ENCODE measurements at places on chromosomes 4 and X. TPM values are rescaled to one million over a fixed set of nuclear protein-coding genes. Genes with fewer than 3 reads are reported as not detected.

PLP1 gene
- total RNA-seq: 36.9 TPM

- no peak for DNase-seq
These were observed 48.3 kb upstream of the HPGDS start for GRCh38 chr4:94390804-94391410.

AFM gene
- total RNA-seq: not detected

P2RY8 gene
- not detected for total RNA-seq

DNA sequence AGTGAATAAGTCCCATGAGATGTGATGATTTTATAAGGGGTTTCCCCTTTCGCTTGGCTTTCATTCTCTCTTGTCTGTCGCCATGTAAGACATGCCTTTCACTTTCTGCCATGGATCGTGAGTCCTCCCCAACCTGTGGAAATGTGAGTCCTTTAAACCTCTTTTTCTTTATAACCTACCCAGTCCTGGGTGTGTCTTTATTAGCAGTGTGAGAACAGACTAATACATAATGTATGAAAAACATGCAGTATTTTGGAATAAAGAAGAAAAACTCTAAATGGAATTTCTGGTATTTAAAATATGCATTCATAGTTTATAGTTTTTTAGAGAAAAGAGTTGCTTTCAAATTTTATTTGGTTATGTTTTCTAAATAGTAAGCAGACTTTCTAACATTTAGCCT is 360.7 kb downstream of the PCDH7 start:
- no peak for DNase-seq

DNA sequence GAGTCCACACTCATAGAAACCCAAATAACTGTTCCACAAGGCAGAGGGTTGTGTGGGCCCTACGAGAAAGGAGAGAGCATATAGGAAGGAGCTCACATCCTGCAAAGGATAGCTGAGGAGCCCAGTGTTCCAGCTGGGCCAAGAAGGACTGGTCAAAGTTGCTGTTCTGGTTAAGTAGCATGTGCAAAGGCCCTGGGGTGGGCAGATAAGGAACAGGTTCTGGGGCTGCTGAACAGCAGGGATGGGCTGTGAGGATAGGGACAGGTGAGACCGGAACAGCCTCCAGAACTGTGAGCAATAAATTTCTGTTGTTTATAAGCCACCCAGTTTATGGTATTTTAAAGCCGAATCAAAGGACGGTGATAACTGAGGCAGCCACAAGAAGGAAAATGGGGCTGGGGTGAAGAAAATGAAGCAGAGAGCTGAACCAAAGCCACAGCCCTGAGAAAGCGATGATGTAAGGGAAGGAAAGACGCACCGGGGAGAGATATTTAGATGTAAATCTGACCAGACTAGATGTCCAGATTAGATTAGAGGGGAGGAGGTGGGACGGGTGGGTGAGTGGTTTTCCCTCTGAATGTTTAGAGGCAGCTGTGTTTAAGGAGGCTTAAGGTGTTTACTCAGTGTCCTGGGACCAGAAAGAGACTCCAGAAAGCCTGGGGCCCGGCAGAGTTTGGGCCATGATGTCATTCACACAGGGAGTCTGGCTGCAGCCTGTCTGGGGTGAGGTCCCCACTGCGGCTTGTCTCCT is 180.8 kb upstream of the BCOR start:
- DNase-seq: no peak

DNA sequence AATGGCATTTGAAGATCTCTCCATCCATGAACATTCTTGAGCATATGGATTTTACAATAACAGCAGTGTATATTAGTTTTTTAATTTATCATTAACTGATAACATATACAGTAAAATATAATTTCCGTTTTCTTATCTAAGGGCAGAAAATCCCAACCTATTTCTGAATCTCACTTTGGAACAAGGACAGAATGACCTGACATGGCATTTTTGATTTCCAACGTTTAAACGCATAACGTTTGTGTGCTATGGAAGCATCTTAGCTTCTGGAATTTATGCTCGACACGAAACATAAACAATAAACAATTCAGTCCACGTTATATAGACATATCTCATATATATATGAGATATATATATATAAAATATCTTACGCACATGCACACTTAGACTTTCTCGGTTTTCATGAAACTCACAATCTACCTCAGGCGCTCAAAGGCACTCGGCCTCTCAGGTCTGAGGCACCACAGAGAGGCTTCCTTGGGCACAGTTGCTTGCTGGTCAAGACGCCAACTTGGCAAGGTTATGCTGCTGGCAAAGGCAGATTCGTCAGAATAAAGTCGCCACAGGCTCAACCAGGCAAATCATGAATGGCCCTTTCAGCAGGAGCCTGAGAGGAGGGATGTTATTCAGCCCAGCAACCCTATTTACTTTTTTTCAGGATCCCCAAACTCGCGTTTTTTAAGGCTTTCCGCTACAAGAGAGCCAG is 1.0 kb upstream of the UGT8 start:
- peak; percentile 47 for DNase-seq

DNA sequence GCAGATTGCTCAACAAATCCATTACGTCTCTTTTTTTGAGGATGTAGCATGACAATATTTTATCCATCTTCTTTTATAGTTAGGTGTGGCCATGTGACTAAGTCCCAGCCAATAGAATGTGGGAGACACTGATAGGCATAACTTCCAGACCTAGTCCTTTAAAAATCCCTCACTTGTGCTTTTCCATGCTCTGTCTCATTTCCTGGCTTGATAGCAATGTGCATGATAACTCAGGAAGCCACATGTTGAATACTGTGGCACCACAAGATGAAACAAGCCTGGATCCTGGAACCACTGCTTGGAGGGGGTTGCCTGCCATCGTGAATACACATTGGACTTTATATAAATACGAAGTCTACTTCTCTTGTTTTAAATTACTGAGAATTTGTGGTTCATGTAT is 184.0 kb upstream of the NEIL3 start:
- no peak for DNase-seq

GRCh38 chr4:143351774-143352451 is 15.2 kb downstream of the GAB1 start:
- no peak for DNase-seq

GRCh38 chr4:25937801-25938200 is 23.8 kb downstream of the SMIM20 start:
- DNase-seq: no peak

POF1B gene
- total RNA-seq: 47.5 TPM

CYLC1 gene
- total RNA-seq: not detected

PABPC1L2B gene
- total RNA-seq: not detected
